ENCODE measurements at places on chromosomes 3 and 15. TPM values are rescaled to one million over a fixed set of nuclear protein-coding genes. Genes with fewer than 3 reads are reported as not detected.

DNA sequence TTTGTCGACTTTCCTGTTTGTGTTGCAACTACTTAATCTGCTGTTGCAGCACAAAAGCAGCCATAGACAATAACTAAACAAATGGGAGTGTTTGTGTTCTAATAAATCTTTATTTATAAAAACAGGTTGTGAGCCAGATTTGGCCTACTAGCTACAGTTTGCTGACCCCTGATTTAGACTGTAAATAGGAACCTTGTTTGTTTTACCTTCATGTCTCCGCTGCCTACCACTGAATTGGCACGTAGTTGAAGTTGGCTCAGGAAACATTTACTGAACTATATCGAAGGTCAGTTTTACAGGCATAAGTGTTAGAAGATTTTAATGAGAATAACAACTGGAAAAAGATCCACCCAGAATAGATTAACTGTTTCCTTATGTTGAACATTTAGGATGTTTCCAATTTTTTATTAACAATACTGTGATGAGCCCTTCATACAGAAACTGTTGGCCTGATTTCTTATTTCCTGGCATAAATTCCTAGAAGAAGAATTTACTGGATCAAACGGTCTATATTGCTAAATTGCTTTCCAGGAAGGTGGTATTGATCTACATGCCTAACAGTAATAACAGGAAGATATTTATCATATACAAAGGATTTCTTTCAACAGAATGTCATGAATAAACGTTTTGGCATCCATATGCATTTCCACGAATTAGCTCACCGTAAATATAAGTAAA is 156.2 kb upstream of the NR2E3 start:
- no peak for DNase-seq

DNA sequence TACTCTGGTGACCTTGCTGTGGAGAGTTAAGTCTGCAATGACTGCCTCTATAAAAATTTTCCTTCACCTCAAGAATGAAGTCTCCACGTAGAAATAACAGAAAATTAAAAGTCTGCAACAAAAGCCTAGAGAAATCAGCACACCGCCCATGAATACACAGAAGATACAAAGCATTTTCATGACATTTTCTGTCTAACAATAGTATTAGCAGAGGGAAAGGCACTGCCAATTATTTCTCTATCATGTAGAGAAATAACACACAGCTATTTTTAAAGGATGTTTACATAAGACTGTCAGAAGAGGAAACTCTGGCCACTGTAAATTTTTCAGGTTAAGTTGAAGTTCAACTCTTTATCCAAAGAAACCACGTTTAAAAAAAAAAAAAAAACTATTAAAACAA is 80.8 kb downstream of the GSK3B start:
- no peak for DNase-seq

- no peak for DNase-seq
Observed at GRCh38 chr3:9408546-9408945, 11.1 kb downstream of the SETD5 start.

Gene CP
- 1.7 TPM for total RNA-seq

DNA sequence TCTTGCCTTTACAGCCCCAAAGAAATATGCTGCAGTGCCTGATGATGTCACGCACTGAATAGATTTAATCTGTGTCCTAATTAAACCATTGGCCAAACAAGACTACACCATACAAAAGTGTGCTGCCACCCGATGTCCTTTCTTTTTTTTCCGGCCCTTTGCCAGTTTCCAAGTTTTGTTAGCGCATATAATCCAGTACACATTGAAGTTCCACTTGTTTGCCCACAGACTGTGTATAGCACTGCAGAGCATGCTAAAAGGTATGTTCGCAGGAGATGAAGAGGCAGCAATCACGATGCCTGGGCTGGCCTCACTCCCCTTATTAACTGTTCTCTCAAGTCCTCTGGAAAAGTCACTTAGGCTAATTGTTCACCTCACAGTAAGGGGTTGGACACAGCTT is 26.8 kb downstream of the MRPS25 start:
- DNase-seq, result no peak

DNA sequence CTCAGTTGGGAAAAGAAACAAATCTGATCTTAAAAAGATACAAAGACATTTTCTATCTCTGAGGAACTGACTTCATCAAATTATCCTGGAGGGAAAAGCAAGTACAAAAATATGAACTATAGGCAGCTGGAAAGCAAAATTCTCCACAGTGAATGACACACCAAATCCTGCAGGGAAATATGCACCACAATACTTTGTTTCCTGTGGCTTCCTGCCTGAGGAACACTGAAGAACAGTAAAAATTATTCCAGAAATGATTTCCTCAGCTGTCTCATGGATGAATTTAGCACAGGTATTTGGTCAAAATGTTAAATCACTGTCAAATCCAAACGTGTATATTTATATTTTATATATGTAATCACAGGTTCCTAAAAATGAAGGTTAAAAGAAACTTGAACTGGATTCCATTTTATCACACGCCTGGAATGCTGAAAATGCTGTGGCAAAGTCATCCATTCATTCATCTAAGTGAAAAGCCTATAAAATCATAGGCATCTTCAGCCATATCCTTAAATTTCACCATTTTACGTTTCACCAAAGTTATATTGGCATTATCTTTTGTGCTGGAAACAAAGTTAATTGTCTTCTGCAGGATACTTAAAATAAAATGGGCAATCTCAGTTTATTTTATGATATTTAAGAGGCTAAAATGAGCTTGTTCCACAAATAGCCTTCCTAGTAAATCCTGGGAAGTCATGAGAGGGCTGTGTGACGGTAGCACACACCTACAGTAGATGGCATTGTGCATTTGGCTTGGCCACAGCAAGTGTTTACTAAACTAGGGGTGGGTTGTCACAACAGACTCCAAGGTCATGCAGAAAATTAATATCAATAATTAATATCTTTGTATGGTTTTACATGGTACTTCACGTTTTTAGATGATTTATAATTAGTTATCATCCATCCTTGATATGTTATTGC is 19.3 kb upstream of the TSC22D2 start:
- DNase-seq, result no peak

Gene PLAAT1
- total RNA-seq, result 8.1 TPM

GRCh38 chr3:178329936-178330335 is 206.3 kb upstream of the KCNMB2 start:
- no peak for DNase-seq

DNA sequence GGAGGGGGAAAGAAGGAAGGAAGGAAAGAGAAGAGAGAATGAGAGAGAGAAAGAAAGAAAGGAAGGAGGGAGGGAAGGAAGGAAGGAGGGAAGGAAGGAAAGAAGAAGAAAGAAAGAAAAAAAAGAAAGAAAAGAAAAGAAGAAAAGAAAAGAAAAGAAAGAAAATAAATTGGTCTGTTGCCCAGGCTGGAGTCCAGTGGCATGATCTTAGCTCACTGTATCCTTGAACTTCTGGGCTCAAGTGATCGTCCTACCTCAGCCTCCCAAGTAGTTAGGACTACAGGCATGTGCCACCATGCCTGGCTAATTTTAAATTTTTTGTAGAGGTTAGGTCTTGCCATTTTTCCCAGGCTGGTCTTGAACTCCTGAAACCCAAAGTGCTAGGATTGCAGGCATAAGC is 11.6 kb upstream of the RNF7 start:
- no peak for DNase-seq

GRCh38 chr3:49671291-49672288 is 2.6 kb upstream of the APEH start:
- no peak for DNase-seq

GRCh38 chr3:78434801-78435200 is 1333.0 kb downstream of the ROBO1 start:
- DNase-seq, result no peak

Gene HDC
- not detected for total RNA-seq

DNA sequence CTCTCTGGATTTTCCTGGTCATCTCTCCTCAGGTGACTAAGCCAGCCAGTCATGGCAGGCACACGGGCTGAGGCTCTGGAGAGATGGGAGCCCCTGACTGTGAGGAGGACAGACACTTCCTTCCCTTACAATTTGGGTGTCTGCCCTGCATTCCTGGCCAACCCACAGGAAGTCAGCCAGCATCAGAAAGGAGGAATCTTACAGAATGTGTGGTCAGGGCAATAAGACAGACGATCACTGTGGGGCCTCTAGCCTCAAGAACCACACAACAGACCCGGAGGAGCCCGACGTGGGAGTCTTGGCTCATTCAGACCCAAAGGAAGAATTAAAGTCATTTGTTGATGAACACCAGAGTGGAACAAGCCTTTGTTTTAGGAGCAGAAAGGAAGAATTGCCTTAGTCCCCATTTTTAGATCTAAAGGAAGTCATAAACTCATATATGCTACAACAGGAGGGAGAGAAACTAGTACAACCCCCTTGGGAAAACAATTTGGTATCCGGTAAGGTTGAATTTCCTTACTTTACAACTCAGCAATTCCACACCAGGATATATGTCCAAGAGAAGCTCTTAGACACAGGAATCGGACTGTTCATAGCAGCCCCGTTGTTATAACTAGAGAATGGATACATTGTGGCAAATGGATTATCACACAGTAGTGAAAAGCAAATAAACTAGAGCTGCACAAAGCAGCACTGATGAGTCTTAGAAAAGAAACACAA is 62.2 kb downstream of the ABTB1 start:
- DNase-seq, result no peak

GRCh38 chr3:61589856-61590255 is 28.5 kb downstream of the PTPRG start:
- no peak for DNase-seq

DNA sequence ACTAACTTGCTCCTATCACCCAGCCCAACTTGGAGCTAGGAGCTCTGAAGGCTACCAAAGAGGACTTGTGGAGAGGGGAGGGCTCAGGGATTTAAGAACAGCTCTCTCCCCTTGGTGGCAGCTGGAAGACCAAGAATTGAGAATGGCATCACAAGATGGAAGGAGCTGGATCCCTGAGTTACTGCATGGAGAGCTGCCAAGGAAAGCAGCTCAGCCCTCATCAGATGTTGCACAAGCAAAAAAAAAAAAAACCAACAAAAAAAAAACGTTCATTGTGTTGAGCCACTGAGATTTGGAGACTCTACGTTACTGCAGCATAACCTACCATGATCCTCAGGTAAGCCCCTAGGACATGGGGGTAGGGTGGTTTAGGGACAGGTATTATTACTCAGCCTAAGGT is 41.0 kb downstream of the ITGB5 start:
- DNase-seq, result no peak

- DNase-seq, result no peak
Observed at GRCh38 chr3:109642025-109642424, 304.7 kb upstream of the DPPA4 start.

GRCh38 chr3:20069178-20069532 is 28.9 kb downstream of the KAT2B start:
- no peak for DNase-seq

DNA sequence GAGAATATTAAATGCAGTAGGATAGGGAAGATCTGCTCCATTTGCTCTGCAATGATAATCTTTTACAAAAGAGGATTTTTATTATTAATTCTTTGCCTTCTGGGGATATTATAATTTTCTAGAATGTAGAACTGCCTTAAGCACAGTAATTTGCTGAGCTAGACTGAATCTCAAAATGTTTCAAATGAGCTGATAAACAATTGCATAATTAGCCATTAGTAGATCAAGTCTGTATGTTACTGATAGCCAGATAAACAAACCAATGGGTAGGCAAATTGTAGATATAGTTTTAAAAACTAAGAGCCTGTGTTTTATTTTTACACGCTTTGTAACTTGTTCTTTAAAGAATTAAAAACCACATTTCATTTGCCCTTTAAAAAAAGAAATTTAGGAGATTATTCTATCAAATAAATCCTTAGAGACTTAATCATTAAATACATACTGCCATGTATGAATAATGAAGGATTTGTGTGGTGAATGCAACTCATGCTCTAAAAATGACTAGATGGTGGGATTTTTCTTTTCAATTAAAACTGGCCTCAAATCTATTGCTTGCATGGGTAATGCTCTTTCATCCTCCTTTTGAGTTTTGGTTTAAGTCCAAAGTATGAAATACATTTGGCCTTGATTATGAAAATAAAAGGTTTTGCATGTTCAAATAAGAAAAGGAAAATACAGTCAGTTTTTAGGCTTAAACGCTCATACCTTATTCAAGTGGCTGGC is 32.6 kb upstream of the NANOGP8 start:
- no peak for DNase-seq

GRCh38 chr15:99954361-99955180 is 221.3 kb upstream of the LYSMD4 start:
- no peak for DNase-seq

- DNase-seq, result no peak
Observed at GRCh38 chr3:45178183-45179023, 32.2 kb upstream of the CDCP1 start.

DNA sequence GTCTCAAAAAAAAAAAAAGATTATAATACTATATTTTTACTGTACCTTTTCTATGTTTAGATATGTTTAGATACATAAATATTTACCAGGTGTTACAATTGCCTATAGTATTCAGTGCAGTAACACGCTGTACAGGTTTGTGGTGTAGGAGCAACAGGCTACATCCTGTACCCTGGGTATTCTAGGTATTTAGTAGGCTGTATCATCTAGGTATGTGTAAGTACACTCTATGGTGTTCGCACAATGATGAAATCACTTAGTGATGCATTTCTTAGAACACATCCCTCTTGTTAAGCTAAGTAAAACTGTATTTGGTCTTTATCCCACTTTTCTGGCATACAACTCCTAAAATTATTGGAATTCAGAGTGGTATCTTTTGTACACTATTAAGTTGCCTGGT is 77.8 kb downstream of the CDC25A start:
- no peak for DNase-seq

DNA sequence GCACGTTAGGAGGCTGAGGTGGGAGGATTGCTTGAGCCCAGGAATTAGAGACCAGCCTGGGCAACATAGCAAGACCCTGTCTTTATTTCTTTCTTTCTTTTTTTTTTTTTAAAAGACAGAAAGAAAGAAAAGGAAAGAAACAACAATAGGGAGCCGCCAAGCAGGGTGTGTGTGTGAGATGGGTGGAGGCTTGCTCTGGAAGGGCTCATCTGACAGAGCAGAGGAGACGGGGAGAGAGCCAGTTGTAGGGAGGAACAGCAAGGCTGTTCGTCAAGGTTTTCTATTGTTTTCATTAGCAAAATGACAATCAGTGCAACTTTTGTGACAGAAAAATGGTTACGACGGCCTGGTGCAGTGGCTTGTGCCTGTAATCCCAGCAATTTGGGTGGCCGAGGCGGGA is 69.3 kb downstream of the CDC25A start:
- DNase-seq, result no peak

- DNase-seq, result no peak
Observed at GRCh38 chr15:34047893-34048775, 9.1 kb upstream of the AVEN start.

DNA sequence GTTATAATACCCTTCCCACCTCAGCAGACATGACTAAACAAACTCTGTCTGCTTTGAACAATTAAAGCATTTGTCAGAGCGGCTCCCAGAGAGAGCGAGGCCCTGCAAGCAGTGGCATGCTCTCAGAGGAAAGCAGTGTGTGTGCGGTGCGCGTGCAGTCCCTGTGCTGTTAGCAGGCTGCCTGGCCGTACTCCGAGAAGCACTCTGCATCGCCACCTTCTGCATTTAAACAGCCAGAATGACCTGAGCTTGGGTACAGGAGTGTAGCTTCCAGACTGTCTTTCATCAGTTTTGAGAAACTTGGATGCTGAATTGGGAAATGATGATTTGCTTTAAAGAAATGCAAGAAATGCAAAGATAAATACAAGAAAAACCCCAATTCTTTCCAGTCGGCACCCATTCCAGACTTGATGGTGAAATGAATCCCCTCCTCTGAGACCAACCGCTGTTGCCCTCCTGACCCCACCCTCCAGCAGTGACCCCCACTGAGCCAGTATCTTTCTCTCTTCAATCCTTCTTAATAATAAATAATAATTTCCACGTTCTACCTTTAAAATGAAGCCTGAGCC is 113.5 kb downstream of the VGLL4 start:
- no peak for DNase-seq

Gene ADAMTS9
- total RNA-seq, result 17.3 TPM

GRCh38 chr15:70523616-70524015 is 239.7 kb downstream of the UACA start:
- DNase-seq, result no peak
